Fibroblast of the aortic adventitia (primary cell): ENCODE measurements at places on chromosomes 4 and X.

GRCh38 chr4:89029591-89029990, 27.4 kb downstream of the FAM13A start:
- no peak for DNase-seq

- DNase-seq = no peak
These were observed 1.6 kb upstream of the APBB2 start for GRCh38 chr4:41215969-41216293.

- DNase-seq = no peak
These were observed 172.7 kb upstream of the ARHGAP24 start for GRCh38 chr4:85302193-85302736.

- no peak for DNase-seq
These were observed 72.1 kb upstream of the DCAF12L2 start for GRCh38 chrX:126238220-126238619.

DNA sequence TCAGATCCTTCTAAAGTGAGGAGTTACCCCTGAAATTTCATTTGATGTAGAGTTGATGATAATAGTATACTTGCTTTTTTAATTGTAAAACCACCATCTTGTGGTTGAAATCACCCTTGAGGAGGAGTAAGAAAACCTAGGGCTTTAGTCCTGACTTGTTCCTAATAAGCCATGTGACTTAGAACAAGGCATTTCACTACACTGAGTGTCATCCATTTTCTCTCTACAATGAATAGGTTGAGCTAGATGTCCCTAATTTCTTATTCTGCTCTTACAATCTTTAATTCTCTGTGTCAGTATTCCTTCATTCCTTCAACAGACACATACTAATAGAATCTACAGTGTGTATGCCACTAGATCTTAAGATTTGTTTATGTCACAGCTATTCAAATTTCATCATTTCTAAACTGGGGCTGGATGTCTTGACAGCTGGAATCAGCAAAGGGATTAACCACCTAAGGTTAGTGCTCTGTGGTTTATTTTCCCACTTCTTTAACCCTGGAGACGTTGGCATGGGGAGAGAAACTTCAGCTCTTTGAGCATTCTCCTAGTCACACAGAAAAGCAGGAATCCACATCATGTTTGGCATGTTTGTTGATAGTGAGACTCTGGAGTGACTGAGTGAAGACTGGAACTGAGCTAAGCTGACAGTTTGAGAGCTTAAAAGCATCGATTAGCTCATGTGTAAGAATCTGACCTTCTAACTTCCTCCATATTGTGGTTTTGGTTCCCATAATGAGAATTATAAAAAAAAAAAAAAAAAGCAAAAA, 246.3 kb downstream of the NDST4 start:
- DNase-seq = no peak

DNA sequence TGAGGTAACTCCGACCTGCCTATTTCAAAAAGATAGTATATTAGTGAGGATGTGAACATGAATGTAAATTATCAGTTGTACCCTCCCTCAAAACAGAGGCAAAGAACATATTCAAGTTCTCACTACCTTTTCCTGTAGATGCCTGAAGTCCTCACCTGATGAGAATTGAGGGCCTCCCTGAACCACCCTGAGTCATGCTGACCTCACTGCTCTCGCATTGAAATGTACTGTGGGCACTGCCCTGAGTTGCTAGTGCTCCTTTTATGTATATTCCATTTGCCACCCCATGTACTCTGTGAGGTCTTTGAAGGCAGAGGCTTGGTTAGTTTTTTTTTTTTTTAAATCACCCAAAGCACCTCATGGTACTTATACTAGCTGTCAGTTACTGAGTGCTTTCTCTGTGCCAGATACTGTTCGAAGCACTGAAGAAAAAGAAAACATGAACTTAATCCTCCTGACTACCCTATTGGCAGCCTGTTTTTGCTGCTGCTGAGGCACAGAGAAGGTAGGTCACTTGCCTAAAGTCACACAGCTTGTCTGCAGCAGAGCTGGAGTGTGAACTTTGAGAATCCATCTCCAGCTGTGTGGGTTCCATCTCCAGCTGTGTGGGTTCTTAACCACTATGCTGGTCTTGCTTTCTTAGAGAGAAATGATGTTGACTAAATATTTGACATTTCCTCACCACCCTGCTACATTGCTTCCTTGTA, 253.1 kb upstream of the GPC4 start:
- no peak for DNase-seq

- DNase-seq = no peak
These were observed 57.0 kb upstream of the PPP2R3B start for GRCh38 chrX:443536-444210.

DNA sequence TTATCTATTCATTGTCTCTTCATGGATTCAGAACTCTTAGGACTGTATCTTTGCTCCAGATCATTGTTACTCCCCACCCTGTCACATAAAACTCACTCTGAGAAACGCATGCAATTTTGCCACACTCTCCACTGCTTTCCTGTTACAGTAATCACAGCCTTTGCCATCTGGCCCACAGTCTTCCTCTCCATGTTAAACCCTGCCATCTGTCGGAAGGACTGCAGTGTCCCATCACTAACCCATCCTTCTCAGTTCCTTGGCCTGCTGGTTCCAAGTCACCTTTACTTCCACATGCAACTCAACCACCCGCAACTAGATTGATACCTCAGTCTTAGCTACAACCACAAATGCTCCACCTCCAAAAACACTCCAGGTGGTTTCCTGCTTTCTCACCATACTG, 308.7 kb upstream of the FAM241A start:
- no peak for DNase-seq

DNA sequence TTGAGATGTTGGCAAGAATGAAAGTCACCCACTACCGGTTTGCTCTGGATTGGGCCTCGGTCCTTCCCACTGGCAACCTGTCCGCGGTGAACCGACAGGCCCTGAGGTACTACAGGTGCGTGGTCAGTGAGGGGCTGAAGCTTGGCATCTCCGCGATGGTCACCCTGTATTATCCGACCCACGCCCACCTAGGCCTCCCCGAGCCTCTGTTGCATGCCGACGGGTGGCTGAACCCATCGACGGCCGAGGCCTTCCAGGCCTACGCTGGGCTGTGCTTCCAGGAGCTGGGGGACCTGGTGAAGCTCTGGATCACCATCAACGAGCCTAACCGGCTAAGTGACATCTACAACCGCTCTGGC, 12.3 kb downstream of the RPL9 start:
- DNase-seq = no peak

GRCh38 chr4:150224896-150225591, 146.8 kb downstream of the DCLK2 start:
- peak; percentile 85 for DNase-seq

DNA sequence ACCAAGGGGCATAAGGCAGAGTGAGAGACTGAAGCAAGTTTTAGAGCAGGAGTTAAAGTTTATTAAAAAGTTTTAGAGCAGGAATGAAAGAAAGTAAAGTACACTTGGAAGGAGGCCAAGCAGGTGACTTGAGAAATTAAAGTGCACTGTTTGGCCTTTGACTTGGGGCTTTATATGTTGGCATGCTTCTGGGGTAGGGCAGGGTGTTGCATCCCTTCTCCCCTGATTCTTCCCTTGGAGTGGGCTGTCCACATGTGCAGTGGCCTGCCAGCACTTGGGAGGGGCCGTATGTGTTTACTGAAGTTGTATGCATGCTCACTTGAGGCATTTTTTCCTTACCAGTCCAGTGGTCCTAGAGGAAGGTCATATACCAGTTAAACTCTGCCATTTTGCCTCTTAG, 35.3 kb upstream of the GPR173 start:
- no peak for DNase-seq

GRCh38 chr4:123891881-123892280, 495.3 kb downstream of the SPRY1 start:
- DNase-seq = no peak

DNA sequence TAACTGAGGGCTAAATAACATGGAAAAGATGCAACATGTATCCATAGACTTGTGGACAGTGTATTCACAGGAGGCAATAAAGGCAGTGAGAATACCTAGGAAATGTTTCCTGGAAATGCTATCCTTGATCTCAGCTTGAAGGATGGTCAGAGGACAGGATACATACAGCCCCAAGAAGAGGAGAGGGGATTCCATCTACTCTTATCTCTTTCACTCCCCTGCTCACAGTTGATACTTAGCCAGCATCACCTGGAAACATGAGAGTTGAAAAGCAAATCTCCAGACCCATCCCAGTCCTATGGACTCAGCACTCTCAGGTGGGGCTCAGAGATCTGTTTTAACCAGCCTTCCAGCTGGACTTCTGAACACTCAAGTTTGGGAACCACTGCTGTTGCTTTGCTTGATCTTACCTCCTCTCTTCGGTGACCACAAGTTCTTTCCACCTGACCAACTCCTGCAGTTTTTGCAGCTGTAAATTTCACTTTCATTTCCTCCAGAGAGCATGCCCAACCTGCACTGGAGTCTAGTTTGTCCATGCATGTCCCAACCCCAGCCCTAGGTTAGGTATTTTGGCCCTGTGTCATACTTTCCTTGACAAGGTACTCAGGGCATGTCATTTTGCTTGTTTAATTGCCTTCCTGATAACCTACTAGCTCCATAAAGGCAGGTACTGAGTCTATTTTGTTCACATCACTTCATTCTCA, 10.4 kb downstream of the RELL1 start:
- no peak for DNase-seq

- DNase-seq = no peak
These were observed 9.6 kb upstream of the IL13RA1 start for GRCh38 chrX:118717678-118718391.

DNA sequence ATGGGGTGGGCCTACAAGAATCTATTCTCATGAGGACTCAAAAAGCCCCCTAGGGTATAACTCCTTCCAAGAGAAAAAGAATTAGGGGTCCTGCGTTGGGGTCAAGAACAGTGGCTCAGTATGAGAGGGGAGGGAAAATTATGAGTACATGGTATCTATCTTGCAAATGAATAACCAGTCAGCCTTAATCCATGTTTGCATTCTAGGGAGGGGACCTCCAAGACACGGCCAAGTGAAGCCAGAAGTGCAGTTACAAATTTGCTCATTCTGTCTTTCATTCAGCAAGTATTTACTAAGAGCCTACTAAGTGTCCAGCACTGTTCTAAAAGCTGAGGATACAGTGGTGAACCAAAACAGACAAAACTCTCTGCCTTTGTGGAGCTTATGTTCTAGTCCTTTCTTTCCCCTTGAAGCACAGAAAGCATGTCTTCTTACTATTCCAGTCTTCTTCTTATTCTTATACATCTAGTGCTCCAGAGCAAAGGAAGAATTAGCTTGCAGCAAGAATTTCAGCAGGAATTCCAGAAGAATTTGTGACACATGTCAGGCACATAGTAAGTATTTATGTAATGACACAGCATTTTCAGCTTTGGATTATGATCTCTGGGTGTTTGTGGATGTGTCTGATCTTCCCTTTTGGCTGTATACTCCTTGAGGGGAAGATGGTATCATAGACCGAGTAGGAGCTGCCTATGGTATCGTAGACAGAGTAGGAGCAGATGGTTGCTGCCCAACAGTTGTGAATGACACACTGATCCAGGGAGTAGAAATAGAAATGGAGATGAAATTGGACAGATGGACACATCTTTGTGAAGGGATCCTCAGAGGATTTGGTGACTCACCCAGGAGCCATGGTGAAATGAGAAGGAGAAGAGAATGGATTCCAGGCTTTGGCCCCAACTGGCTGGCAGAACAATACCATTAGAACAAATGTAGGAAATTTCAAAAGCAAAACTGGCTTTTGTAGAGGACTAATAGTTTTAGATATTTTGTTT, 75.9 kb downstream of the COQ2 start:
- DNase-seq = peak; percentile 30

- no peak for DNase-seq
These were observed 170.0 kb downstream of the ADRA2C start for GRCh38 chr4:3936184-3936583.

DNA sequence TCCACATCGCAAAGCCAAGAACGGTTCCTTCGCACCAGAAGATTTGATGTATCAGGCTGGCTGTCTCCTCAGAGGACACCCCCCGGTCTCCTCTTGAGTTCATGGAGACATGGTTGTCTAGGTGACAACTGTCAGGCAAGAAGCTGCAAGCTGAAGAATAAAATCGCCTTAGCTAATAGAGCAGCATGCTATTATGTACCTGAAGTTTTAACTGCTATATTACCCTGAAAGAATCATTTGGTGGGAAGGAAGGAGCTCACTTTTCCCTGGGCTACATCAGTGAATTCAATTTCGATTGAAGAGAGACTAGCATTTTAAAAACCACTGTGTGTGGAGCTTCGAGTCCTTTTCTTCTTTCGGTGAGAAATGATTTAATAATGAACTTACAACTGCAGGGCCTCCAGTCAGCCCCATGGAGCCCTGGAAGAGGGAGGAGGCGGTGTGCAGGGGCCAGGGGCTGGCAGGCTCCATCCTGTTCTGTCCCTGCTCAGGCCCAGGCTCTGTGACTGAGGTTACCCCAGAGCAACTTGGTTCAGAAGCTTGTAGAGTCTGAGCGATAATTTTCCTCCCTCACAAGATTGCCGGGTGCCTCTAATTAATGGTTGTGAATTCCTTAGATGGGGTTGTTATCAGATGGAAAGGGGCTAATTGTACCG, 191.3 kb downstream of the MID1IP1 start:
- DNase-seq = no peak

DNA sequence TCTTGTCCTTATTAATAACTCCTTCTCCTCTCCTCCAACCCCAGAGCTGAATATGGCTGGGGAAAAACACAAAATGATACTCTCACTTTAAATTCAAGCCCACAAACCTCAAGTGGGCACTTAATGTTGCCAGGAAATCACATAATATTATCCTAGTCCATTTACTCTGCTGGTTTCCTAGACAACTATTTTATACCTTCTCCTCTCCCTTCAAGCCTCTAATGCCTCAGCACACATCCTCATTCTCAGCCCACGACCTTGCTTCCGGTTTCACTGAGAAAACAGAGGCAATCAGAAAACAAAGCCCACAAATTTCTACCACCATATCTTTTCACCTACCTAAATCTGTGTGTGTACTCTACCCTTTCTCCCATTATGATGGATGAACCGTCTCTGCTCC, 12.1 kb upstream of the CLCN5 start:
- DNase-seq = no peak

- peak; percentile 77 for DNase-seq
These were observed 101.8 kb downstream of the ANXA5 start for GRCh38 chr4:121594796-121595526.

GRCh38 chr4:147289181-147289580, 191.7 kb upstream of the EDNRA start:
- no peak for DNase-seq

- DNase-seq = peak; percentile 64
These were observed 91.0 kb downstream of the MID1 start for GRCh38 chrX:10529344-10529743.

DNA sequence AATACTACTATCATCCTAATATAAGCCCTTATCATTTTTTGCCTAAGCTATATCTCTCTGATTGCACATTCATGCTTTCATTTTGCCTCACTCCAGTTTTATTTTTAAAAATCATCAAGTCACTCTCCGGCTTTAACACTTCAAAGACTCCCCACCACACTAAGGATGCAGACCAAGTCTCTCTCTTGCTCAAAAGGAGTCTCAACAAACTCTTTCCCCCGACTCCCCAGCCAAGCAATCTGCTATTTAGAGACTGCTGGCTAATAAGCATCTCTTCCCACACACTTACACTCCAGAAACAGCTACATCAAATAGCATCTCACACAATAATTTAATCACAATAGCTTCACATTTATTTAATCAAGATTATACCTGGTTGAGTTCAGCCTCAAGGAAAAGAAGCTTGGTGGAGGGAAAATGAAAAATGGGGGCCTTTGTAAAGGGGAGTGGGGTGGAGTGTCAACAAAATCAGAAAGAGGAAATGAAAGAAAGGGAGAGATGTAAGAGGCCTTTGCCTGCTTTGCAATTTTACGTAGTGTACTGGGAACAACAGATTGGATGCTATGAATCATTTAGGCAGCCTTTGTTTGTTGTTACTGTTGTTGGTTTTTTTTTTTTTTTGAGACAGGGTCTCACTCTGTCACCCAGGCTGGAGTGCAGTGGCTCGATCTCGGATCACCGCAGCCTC, 104.1 kb upstream of the MCF2 start:
- no peak for DNase-seq
